GM12892 (cell line): ENCODE measurements at places on chromosomes 12 and 14.

DNA sequence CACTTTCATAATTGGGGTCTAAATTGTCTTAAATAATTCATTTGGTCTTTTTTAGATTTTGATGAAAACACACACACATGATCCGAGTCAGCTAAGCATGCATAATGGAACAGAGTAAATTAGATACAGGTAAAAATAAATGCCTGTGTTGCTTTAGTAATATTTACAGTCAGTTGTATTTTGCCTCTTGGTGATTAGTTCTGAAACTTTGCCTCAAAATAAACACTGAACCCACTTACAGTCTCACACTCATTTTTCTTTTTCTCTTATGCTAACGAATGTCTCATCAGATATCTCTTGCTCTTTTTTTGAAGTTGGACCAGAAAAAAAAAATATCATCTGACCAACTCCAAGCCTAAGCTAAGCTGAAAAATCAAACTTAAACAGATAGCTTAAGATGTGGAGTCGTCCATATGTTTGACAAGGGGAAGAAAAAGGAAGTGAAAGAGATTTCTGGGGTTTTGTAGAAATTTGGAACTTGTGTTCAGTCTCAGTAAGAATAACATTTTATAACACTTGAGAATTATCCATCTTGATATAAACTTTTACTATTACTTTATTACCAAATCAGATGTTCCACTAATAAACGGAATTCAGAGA is 592.5 kb downstream of the RPL10L start:
- no peak for DNase-seq

DNA sequence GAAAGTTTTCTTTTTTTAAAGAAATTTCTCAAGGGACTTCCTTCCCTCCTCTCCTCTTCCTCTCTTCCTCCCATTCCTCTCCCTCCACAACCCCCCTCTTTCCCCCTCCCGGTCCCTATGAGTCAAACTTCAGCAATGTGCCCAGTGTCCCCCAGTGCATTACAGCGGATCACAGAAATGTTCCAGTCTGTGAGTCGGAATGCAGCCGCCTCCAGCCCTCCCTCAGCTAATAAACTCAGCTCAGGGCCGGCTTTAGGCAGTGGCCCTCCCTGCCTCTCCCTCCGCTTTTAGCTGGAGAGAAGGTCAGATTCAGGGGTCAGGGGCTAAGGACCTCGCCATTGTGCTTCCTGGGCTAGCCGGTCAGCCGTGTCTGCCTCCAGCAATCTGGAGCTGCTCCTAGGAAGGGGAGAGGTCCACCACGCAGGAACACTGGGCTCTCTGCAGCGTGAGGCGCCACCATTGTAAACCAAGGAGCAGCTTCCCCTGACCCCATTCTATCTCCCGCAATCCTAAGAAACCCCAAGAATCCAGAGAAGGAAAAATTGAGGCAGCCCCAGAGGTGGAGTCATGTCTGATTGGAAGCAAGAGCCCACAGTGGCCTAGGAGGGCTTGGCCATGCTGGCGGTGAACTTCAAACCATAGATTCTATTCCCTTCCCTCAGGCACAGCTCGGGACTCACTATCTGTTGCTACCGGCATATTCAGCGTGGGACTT is 1.1 kb upstream of the HDAC7 start:
- DNase-seq: no peak

GRCh38 chr12:58814036-58814435 is 106.3 kb downstream of the LRIG3 start:
- DNase-seq: no peak

- peak; percentile 61 for DNase-seq
Measured at GRCh38 chr12:53452159-53453077, 516 bp downstream of the PCBP2 start.

DNA sequence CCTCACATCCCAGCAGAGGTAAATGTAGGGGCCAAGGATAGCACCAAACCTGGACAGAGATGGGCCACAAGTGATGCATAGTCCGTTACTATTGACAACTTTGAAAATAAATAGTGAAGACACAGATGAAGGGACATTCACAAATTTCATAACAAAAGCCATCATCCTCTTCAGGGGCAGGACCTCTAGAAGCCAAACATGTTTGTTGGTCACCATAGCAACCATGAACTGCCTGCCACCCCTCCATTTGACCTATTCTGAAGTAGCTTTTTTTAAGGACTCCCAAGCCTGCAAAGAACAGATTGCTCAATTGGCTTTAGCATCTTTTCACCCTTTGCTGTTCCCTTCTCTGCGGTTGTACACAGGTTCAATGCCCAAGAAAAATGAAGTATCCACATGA is 35.7 kb upstream of the MDM1 start:
- no peak for DNase-seq

DNA sequence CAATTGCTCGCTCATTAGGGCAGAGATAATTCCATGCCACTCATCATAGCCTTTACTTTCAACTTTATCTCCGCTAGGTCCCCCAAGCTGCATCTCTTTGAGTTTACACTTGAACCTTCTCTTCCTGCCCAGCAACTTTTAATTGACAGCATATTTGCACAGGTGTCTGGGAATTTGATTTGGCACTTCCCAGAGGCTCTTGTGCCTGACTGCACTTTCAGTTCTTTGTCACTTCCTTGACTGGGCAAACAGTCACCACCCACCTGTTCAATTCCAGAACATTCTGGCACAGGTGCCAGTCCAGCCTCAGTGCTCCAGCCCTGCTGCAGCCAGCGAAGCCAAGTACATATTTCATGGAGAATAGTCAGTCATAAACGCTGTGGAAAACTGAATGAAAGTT is 110.1 kb upstream of the LRIG3 start:
- DNase-seq: no peak

DNA sequence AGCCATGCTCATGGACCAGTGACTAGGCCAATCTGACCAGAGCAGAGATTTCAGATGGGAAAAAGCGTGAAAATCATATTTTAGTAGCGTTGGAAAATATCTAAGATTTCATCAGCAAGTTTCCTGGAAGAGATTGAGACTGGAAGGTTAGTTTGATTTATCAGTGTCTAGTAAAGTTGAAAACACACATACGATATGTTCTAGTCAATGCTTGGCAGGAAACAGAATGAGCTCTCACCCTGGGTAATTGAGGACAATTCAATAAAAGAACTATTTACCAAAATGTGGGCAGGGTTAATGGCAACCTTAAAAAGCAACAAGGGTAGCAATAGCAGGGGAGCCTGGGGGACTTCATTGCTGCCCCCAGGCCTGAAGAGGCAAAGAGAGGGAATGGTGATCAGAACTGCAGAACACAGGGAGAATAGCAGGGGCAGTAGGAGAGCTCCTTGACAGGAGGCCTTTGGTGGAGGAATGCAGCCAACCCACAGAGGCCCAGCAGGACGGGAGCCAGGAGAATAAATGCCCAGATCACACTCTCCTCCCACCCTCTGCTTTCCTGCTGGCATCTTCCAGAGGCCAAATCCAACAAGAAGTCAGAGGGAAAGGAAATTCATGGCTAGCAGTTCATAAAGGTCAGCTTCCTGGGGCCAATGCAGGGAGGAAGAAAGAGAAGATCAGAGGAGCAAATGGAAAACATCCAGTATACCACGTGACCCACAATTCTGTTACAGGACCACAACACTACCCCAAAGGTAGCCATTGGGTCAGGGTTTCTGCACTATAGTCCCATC is 27.6 kb upstream of the LRP6 start:
- no peak for DNase-seq

DNA sequence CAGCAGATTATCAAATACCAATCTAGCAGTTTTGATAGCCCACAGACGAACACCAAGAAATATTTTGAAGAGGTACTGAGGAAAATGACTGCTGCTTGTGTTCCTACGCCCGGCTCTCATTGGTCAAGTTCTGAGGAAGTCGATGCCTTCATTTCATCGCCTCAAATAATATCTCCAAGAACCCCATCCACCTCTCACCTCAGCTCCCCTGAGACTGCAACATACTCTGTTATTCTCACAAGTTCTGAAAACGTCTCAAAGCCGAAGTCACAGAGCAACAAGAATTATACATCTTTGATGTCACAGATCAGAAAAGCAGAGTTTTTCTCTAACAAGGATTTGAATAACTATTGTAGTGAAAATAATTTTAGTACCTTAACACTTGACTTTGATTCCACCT is 55.5 kb upstream of the BCAT1 start:
- DNase-seq: no peak

DNA sequence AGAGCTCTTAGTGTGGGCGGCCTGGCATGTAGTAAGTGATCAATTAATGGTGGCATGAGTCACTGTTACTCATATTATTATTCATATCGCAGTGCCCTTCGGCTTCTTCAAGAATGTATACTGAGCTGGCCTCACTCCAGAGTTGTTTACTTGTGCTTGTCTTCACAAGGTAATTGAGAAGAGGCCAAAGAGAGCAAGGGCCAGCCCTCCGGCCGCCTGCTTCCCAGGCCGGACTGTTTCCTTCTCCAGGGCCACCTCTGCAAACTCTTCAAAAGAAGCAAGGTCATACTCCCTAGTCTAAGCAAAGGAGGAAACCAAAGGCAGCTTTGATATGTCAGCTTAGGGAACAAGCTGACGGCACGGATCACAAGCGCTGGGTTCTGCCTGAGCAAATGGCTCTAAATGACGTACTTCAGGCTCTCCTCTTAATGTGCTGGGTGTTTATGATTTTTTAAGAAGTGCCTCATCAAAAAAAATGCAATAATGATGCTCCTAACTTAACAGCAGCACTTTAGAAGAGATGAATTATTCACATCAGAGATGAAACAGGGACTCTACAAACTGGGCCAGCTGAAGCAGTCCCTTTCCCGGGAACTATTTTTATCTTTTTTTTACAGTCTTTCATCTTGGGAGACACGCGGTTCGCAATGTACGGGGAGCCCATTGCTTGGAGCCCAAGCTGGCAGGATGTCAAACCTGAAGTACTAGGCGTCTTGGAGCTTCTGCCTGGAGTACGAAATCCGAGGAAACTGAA is 65.6 kb upstream of the DLK1 start:
- no peak for DNase-seq

- no peak for DNase-seq
Measured at GRCh38 chr14:103140316-103141109, 17.3 kb downstream of the TNFAIP2 start.

GRCh38 chr12:74719447-74719846 is 181.8 kb downstream of the ATXN7L3B start:
- DNase-seq: no peak

GRCh38 chr12:32612658-32613614 is 66.2 kb upstream of the DNM1L start:
- no peak for DNase-seq

GRCh38 chr14:95273001-95273978 is 46.4 kb downstream of the CLMN start:
- no peak for DNase-seq

- DNase-seq: no peak
Measured at GRCh38 chr14:61694039-61694438, 1.3 kb upstream of the HIF1A start.

- peak; percentile 63 for DNase-seq
Measured at GRCh38 chr12:121793440-121793837, at the start of gene RHOF. TSS of gene RHOF (minus strand) at chr12:121793688. CDS start at chr12:121793633, 55 bp downstream.

DNA sequence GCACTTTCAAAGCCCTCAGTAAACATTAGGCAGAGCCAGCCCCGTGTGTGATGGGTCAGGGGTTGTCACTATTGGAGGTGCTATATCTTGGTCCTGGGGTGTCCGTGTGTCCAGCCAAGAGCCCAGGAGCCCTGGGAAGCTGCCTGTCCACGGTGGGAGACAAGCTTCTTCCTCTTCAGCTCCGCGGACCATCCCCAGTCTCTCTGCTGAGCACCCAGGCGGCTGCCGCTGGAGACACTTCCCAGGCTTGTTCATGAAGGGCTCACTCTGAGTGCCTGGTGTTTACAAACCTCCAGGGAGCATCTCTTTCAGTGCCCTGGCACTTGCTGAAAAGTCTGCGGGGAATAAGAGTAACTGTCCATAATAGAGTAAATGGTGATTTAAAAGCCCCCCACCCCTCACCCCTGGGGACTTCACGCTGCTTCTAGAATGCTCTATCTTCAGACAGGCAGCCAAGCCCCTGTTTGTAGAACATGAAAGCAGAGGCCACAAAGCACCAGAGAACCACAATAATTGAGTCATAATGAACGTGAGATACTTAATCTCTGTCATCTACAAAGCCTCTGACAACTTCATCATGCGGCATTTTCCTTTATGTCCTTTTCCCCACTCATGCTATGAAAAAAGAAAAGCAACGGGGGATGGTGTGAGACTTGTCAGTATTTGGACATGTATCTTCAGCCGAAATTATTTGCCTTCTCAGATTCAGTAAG is 178.6 kb downstream of the TMEM132C start:
- DNase-seq: no peak

GRCh38 chr12:113284751-113285150 is 50.2 kb downstream of the SLC8B1 start:
- DNase-seq: no peak

- DNase-seq: no peak
Measured at GRCh38 chr12:132143336-132144071, 615 bp downstream of the DDX51 start.
